ENCODE measurements at places on chromosomes 7 and 10. TPM values are rescaled to one million over a fixed set of nuclear protein-coding genes. Genes with fewer than 3 reads are reported as not detected.
A peak's percentile ranks its signal among the peaks of the same experiment; 100 is the strongest.

- no peak for DNase-seq
- H3K27ac ChIP-seq: no peak overlapping the region
- H3K27me3 ChIP-seq: no peaks in the 10 kb centered on the region
- no peak overlapping the region for H3K4me3 ChIP-seq
- H3K36me3 ChIP-seq: no peaks in the 10 kb centered on the region
- H3K4me1 ChIP-seq: peaks cover 12% of the 10 kb centered on the region
Observed at GRCh38 chr10:3848005-3848774, 63.2 kb upstream of the KLF6 start.

PHYHIPL gene
- not detected for total RNA-seq

C10orf53 gene
- not detected for total RNA-seq

DNA sequence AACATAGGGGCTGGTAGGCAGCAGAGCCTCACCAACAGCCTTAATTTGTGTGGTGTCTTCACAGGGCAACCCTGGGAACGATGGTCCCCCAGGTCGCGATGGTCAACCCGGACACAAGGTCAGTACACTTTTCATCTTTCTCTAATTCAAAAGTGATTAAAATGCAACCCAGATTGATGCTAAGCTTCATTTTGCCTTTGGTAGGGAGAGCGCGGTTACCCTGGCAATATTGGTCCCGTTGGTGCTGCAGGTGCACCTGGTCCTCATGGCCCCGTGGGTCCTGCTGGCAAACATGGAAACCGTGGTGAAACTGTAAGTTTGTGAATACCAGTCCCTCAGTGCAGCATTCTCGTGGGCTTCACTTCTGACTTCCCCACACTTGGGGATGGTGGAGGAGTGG, 30.9 kb downstream of the COL1A2 start:
- no peak overlapping the region for H3K27ac ChIP-seq
- no peaks in the 10 kb centered on the region for H3K4me1 ChIP-seq
- H3K27me3 ChIP-seq: no peaks in the 10 kb centered on the region
- H3K4me3 ChIP-seq: no peak overlapping the region

GRCh38 chr7:129298268-129298893, 73.6 kb downstream of the AHCYL2 start:
- peak; percentile 19 for DNase-seq
- no peak overlapping the region for H3K27ac ChIP-seq
- no peaks in the 10 kb centered on the region for H3K36me3 ChIP-seq
- H3K27me3 ChIP-seq: no peaks in the 10 kb centered on the region
- H3K4me1 ChIP-seq: no peaks in the 10 kb centered on the region

DNA sequence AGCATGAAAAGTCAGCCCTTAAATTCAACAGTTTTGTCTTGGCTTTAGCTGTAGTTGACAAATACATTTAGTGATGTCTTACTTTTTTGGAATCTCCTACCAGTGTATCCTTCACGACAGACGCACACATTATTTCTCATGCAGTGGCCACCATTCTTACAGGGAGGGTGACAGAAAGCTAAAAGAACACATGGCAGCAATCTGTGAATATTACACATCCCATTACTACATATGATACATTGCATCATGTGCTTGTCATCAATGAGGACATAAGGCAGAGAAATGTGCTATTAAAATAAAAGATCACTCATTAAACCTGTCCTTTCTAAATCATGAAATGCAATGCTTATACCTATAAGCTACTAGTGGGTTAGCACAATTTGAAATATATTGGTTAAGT, 66.6 kb downstream of the VWDE start:
- H3K36me3 ChIP-seq: no peaks in the 10 kb centered on the region
- DNase-seq: no peak
- no peaks in the 10 kb centered on the region for H3K27me3 ChIP-seq
- no peak overlapping the region for H3K4me3 ChIP-seq
- no peak overlapping the region for H3K27ac ChIP-seq
- H3K4me1 ChIP-seq: no peaks in the 10 kb centered on the region

TWIST1 gene
- not detected for total RNA-seq

DNA sequence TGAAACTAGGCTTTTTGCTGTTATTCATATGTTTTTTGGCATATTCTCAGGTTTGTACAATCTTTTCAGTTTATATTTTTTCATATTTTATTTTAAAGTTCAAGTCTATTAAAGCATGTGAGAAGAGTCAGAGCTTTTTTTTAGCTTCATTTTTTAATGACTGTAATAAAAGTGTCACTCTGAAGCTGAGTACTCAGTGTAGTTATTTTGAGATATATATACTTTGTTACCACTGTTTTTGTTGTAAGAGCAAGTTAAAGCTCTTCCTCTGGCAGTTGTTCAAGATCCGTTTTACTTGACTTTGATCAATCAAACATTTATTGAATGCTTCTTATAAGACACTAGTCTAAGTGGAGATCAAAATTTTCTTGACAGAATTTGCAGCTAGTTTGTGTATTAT, 37.5 kb downstream of the CASD1 start:
- H3K36me3 ChIP-seq: peaks cover 2% of the 10 kb centered on the region
- no peak for DNase-seq
- H3K27ac ChIP-seq: no peak overlapping the region
- no peaks in the 10 kb centered on the region for H3K27me3 ChIP-seq
- no peaks in the 10 kb centered on the region for H3K4me1 ChIP-seq

GRCh38 chr10:132301371-132302330, 6.1 kb downstream of the STK32C start:
- peaks cover 6% of the 10 kb centered on the region for H3K4me1 ChIP-seq
- no peaks in the 10 kb centered on the region for H3K27me3 ChIP-seq
- DNase-seq: no peak
- no peak overlapping the region for H3K4me3 ChIP-seq
- no peak overlapping the region for H3K27ac ChIP-seq
- no peaks in the 10 kb centered on the region for H3K36me3 ChIP-seq

DNA sequence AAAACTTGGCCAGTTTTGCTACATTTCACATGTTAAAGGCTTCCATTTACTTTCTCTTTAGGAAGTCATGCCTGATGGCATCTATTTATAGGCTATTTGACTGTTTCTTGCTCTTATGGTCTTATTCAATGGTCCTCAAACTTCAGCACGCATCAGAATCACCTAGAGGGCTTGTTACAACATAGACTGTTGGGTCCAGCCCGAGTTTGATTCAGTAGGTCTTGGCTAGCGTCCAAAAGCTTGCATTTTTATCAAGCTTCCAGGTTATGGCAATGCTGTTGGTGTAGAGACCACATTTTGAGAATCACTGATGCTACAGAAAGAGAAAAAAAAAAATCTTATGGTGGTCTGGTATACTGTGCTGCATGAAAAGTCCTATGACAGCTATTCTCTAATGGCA, 51.9 kb downstream of the MTPN start:
- H3K4me3 ChIP-seq: no peak overlapping the region
- H3K4me1 ChIP-seq: peaks cover 11% of the 10 kb centered on the region
- no peak overlapping the region for H3K27ac ChIP-seq
- DNase-seq: no peak
- peaks cover 21% of the 10 kb centered on the region for H3K36me3 ChIP-seq
- no peaks in the 10 kb centered on the region for H3K27me3 ChIP-seq

LAMB4 gene
- not detected for total RNA-seq

DNA sequence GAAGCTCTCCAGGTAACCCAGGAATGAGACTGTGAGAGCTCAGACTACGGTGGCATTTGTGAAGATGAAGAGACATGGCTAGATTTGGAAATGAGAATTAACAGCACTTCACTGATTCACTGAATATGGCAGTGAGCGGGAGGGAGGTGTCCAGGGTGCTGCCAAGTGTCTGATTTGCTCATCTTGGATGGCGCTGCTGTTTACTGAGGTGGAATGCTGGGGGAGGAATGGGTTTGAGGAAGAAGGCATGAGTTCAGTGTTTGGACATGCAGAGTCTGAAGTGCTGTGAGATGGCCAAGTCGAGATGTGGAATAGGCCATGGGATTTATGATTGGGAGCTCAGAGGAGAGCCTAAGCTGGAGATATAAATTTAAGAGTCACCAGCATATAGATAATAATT, 437.1 kb upstream of the NPVF start:
- no peak overlapping the region for H3K4me3 ChIP-seq
- H3K27ac ChIP-seq: no peak overlapping the region
- H3K27me3 ChIP-seq: no peaks in the 10 kb centered on the region
- DNase-seq: no peak
- H3K4me1 ChIP-seq: no peaks in the 10 kb centered on the region

DNA sequence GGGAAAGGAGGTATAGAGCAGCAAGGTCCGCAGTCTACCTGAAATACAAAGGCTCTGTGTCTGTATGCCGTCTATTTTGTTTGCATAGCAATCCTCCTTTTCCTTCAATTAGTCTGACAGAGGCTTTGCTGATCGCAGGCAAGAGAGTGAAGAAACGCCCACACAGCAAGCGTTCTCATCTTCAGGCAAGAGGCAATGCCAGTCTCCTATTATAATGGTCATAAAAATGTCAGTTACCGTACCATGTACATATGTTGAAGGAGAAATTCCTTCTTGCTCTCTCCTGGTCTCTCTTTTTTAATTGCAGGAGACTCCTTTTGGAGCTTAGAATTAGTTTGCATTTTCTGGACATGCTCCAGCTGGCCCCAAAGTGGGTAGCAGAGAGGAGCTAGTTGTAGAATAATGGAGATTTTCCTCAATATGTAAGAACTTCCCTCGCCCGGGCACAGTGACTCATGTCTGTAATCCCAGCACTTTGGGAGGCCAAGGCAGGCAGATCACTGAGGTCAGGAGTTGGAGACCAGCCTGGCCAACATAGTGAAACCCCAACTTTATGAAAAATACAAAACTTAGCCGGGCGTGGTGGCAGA, 139.5 kb downstream of the PFKFB3 start:
- no peak overlapping the region for H3K27ac ChIP-seq
- no peaks in the 10 kb centered on the region for H3K27me3 ChIP-seq
- H3K36me3 ChIP-seq: no peaks in the 10 kb centered on the region
- H3K4me3 ChIP-seq: no peak overlapping the region
- H3K4me1 ChIP-seq: peaks cover 18% of the 10 kb centered on the region
- no peak for DNase-seq

ZNF282 gene
- total RNA-seq: 35.8 TPM

DNA sequence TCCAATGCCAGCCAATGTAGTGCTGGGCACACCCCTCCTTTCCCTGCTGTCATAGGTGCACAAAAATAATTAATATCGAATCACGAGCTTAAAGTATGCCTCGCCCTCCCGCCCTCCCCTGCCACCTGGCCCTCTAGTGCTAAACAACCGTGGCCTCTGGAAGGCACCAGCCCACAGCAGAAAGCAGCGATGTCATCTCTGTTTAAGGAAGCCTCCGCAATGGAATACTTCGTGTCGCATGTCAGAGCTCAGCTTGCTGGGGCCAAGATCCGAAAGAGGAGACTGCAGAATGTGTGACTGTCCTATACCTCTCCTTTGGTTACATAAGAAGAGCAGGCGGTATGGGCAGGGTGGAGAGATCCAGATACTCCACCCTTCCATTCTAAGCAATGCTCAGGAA, 71.5 kb downstream of the RHOBTB1 start:
- DNase-seq: no peak
- H3K27me3 ChIP-seq: no peaks in the 10 kb centered on the region
- no peak overlapping the region for H3K4me3 ChIP-seq
- H3K4me1 ChIP-seq: no peaks in the 10 kb centered on the region

DNA sequence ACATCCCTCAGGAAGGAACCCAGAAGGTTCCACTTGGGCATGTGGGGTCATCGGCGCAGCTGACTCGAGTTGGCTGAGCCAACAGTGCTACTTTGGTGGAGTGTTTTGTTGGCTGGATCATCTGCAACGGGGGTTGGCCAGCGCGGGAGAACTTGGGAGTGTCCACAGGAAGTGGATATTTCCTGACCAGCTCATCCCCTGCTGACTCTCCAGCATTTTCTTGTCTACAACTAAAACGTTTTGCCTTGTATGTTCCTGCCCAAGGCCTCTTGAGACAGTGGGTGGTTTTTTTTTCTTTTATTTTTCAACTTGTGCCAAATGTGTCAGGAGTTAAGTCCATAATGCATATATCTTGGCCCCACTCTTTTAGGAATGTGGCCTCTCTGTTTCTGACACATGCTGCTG, 208.6 kb downstream of the ZNF365 start:
- no peaks in the 10 kb centered on the region for H3K27me3 ChIP-seq
- no peak overlapping the region for H3K27ac ChIP-seq
- H3K36me3 ChIP-seq: no peaks in the 10 kb centered on the region
- no peak for DNase-seq
- H3K4me1 ChIP-seq: no peaks in the 10 kb centered on the region

DNA sequence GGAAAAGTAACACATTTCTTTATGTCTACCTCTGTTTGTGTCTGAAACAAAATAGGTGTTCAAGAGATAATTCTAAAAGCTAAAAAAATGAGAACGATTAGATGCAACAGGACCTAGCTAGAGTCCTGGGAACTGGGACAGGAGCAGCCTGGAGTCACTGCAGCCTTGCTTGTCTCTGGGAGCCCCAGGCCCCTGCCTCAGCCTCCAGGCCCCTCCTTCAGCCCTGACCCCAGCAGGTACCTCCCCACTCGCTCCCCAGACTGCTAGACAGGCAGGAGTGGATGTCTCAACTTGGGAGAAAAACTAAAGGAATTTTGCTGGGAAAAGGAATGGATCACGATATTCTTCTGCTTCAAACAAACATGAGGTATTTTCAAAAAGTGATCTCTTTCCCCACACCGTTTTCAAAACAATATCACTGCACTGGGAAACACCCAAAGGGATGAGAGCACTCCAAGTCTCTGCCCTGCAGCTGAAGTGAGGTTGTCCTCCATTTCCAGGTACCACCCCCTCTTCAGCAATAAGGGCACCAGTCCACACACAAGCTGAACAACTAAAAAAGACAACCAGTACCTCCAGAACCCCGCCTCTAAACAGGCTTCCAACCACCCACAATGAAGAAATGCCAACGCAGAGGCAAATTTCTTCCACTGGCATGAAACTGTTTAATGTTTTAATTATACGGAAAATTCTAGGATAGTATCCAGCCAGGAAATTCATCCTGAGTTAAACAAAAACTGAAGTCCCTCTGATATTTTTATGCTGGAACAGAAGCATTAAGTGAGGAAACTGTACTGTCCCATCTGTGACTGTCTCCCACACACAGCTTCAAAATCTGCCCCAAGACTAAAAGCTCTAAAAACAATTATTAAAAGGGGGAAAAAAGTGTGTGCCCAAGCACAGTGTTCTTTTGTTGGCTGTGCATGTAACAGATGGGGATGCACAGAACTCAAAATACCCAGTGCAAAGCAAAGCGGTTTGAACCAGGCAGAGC, 47.2 kb downstream of the XPNPEP1 start:
- H3K36me3 ChIP-seq: peaks cover 46% of the 10 kb centered on the region
- no peak for DNase-seq
- H3K4me1 ChIP-seq: no peaks in the 10 kb centered on the region
- H3K4me3 ChIP-seq: no peak overlapping the region
- H3K27ac ChIP-seq: no peak overlapping the region

DNA sequence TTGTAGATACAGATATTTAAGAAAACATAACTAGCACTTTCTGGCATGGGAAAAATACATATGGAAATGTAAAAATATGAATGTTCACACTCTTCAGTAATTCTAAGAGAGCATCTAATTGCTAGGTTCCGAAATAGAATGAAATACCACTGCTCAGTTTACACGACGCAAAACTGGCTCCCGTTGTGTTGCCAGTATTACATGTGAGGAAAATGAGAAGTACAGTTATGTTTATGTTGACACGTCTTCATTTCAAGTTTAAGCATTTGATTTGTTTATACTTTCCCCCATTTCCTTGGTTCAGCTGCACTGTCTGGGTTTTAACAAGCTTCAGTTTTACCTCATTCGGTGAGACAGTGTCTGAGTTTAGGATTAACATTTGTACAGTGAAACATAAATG, 275.8 kb upstream of the SEMA3D start:
- no peaks in the 10 kb centered on the region for H3K27me3 ChIP-seq
- DNase-seq: no peak
- H3K36me3 ChIP-seq: no peaks in the 10 kb centered on the region
